Activated CD4-positive, alpha-beta T cell treated with anti-CD3 and anti-CD28 coated beads for 24 hours (primary cell): ENCODE measurements at places on chromosomes 12 and 14.

- no peak for DNase-seq
These were observed 14.0 kb downstream of the RHOF start for GRCh38 chr12:121779422-121779895.

GRCh38 chr12:100672075-100672592 is 98.7 kb downstream of the GAS2L3 start:
- DNase-seq = peak; percentile 10

DNA sequence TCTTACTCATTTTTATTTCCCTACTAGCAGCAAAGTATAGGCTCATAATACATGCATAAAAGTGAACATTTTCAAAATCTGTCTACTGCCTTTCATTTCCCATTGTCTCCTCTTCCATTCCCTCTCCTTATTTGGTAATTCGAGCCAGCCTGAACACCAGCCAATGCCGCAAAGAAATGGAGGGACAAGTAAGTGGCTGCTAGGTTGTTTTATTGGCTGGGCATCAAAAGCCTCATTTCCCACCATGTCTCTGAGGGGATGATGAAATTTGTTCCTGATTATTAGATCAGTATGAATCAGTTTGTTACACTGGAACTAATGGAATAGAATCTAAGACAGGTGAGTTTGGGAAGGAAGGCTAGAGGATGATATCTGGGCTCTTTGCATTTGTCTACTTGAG is 143.5 kb downstream of the KCNA5 start:
- DNase-seq = no peak

DNA sequence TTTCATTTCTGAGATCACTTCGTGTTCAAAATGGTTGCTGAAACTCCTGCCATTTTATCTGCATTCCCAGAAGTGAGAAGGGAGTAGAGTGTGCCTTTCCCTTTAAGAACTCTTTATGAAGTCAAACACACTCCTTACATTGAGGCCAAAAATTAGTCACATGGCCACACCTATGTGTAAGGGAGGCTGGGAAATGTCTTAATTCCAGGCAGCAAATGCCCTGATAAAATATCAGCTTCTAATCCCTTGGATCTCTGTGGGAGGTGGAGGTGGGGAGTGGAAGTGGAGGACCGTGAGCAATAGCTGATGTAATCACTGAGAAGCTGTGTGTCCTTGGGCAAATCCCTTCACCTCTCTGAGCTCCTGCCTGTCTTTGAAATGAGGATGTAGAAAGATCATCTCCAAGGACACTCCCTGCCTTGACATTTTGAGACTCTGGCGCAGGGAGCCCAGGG is 22.7 kb upstream of the ANKRD9 start:
- no peak for DNase-seq

DNA sequence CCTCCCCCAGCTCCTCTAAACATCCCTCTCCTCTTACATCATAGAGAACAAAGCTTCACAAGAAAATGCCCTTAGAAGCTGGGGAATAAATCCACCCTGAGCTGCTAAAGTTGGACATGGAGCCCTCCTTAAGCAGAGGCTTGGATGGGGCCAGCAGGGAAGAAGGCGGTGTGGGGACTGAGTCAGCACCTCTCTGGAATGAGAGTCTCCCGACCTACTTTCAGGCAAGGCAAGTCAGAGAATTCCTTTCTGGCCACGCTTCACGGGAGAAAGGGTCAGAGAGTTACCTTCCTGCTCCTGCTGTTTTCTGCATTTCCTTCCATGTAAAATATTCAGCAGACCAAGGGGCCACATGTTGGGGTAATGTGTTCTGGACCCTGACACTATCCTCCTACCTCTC is 113.3 kb upstream of the PRB2 start:
- no peak for DNase-seq

DNA sequence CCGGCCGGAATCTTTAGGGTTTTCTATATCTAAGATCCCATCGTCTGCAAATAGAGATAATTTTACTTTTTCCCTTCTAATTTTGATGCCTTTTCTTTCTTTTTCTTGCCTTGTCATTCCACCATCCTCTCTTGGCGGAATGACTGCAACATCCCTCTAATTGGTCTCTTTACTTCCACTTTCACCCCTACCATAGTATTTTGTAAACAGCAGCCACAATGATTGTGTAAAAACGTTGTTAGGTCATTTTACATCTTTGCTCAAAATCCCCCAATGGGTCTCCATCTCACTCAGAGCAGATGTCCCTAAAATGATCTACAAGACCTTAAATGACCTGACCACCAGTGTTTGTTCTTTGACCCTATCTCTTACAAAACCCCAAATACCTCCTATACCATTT is 80.0 kb upstream of the STAC3 start:
- DNase-seq = no peak

GRCh38 chr12:68462803-68463202 is 130.6 kb upstream of the MDM1 start:
- no peak for DNase-seq

DNA sequence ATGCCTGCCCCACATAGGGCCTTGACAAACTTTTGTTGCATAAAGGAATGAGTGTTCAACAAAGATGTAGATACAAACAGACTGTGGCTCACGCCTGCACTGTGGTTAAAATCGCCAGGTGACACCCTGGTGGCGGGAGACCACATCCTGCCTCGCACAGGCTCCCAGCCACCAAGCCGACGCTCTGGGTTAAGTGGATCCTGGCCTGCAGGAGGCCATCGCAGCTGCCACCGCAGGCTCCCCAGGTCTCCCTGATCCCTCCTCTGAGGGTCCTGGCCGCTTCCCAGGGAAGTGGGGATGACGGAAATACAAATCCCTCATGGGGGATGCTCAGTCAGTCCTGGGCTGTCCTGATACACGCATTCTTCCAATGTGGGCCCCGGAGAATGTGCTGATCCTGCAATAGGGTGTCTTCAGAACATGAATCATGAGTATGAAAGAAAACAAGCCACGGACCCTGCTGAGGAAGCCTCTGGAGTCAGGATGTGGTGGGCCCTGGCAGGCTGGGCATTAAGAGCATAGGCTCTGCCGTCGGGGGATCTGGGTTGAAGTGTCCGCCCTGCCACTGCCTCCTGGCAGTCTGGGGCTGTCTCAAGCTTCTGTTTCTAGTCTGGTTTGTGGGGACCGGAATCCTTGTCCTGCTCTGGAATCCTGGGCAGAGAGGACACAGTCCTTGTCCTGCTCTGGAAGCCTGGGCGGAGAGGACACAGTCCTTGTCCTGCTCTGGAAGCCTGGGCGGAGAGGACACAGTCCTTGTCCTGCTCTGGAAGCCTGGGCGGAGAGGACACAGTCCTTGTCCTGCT is 53.5 kb upstream of the BEGAIN start:
- peak; percentile 25 for DNase-seq

GRCh38 chr12:130514149-130514551 is 176.5 kb downstream of the PIWIL1 start:
- DNase-seq = no peak

- peak; percentile 9 for DNase-seq
These were observed 129.8 kb upstream of the KRR1 start for GRCh38 chr12:75641031-75641780.

- DNase-seq = no peak
These were observed 18.8 kb downstream of the ASPG start for GRCh38 chr14:104104076-104104901.

DNA sequence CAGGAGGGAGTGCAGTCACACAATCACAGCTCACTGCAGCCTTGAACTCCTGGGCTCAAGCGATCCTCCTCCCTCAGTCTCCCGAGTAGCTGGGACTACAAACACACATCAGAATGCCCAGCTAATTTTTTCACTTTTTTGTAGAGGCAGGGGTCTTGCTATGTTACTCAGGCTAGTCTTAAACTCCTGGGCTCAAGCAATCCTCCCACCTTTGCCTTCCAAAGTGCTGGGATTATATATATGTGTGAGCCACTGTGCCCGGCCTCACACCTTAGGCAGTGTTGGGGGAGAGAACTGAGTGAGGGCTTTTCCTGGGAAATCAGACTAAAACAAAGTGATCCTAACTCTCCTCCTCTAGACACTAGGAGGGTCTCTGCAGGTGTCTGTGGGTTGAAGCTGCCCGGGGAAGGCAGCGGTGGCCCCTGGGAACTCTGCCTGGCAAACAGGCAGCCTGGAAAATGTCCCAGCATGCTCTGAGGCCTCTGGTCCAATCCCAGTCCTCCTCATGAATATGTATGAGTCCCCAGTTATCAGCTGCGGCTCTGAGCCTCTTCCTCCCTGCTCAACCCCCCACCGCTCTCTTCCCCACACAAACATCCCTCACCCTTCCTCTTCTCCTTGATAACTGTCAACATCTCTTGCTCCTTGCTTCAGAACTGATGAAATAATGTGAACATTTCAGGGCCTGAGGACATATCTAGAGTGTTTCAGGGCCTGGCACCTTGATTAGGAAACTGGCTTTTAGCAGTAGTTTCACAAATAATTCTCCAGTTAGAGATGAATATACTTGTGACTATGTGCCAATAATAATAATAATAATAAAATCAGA is 7.9 kb upstream of the NAA25 start:
- DNase-seq = no peak

DNA sequence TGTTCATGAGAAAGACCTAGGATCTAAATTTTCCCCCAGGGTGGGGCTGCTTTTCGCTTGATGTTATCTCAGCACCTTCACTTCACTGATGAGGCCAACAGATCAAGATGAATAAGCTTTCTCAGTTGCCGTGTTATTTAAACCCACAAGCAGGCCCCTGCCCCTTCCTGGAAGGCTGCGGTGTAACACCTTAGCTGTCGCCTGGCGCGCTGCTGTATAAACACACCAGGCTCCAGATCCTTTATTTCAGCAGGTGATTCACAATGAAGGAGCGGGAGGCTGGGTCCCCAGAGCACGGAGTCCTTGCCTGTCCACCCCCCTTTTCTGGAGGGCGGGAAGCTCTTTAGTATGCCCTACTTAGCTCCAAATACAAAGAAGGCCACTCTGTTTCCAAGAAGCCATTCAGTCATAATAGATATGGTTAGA is 515.4 kb downstream of the FUT8 start:
- peak; percentile 44 for DNase-seq

GRCh38 chr14:63901434-63902085 is 48.8 kb downstream of the SYNE2 start:
- no peak for DNase-seq

- DNase-seq = no peak
These were observed 24.2 kb downstream of the NUAK1 start for GRCh38 chr12:106114447-106115068.

DNA sequence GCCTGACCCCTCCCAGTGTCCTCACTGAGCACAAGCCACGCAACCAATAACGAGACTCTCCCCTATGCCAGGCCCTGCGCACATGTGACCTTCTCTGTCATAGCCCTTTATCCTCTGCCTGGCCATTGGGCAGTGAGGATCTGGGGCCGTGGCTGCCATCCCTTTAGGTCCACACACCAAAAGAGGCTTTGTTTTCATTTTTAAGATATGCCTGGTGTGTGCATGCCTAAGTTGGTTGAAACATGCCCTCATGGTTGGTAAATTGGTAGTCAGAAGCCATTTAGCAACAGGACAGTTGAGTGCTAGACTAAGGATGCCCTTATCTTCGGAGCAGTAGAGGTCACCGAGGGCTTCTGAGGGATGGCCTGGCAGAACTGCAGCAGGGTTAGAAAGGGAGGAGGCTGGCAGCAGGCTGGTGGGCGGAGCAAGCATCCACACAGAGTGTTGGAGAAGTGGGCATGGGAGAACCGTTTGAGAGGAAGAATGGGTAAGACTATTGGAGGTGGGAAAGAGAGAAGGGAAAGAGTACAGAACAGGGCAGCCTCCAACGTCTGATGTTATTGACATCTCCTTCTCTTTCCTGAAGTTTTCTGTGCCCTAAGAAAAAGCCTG is 75.1 kb downstream of the SLC24A4 start:
- no peak for DNase-seq

- DNase-seq = no peak
These were observed 10.0 kb downstream of the NIN start for GRCh38 chr14:50820786-50821509.

DNA sequence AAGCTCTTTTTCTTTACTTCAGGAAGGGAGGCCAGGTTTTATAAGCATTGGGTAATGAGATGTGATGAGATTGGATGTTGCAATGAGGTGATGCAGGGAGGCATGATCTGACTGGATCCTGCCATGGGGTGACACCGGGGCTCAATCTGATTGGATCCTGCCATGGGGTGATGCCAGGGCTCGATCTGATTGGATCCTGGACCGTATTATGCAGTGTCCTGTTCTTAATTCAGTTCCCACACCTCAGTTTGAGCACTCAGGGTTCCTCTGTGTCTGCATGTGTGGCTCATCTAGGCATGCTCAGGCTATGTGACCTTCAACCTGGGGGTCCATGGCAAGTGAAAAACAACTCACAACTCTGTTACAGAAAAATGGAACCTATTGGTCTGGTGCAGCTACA is 166.4 kb downstream of the SLC15A4 start:
- DNase-seq = no peak

- no peak for DNase-seq
These were observed 8.3 kb upstream of the AEBP2 start for GRCh38 chr12:19430988-19431387.

- no peak for DNase-seq
These were observed 34.4 kb downstream of the NCOR2 start for GRCh38 chr12:124532967-124533366.

- no peak for DNase-seq
These were observed 177.8 kb downstream of the KSR2 start for GRCh38 chr12:117790948-117791347.

- DNase-seq = no peak
These were observed 31.2 kb downstream of the FBRSL1 start for GRCh38 chr12:132521200-132521580.

DNA sequence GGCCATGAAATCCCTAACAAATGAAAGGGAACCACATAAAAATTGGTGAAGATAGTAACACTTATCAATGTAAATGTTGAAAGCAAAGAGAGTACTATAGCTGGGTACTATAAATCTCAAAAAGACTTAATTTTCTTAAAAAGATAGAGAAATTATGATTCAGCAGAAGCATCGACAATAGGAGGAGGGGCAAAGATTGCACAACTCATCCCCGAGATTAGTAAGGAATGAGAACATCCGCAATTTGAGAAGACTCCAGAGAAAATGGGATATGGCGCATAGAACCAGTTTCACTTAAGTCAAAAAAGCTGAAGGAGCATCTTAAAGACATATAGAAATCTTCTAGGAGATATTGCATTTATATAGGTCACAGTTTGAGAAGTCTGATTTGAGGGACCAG is 220.2 kb upstream of the SLC16A7 start:
- no peak for DNase-seq

GRCh38 chr14:57848786-57849185 is 17.1 kb downstream of the SLC35F4 start:
- DNase-seq = no peak

DNA sequence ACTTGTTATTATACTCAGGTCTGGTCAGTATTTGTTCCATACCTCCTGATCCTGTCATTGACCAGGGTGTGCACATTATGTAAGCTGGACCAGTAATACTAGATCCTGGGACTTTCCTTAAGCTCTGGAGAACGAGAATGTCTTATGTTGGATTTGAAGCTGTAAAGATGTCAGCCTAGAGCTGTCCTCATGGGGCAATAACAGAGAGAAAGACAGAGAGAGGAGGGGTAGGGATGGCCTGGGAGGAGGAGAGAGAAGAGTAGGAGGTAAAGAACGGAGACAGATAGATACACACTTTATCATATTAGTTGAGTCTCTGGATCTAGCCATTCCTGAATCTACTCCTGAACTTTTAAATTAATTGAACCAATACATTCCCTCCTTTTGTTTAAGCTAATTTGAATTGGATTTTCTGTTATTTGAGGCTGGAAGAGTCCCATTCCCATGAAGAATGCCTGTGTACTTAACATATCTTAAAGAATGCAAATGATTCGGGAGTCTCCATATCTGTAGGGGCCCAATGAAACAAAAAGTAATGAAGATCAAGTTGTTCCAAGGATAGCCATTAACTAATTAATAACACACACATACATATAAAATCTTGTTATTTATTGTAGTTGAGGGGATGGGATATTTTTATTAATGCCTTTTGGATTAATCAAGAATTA is 55.9 kb downstream of the PLEKHA5 start:
- no peak for DNase-seq

GRCh38 chr14:57834961-57835360 is 30.9 kb downstream of the SLC35F4 start:
- DNase-seq = no peak
